Activated CD8-positive, alpha-beta memory T cell treated with anti-CD3 and anti-CD28 coated beads for 24 hours (primary cell): ENCODE measurements at places on chromosomes 4 and X.

- no peak for DNase-seq
Observed at GRCh38 chr4:76022031-76022430, 1.3 kb downstream of the CXCL10 start.

DNA sequence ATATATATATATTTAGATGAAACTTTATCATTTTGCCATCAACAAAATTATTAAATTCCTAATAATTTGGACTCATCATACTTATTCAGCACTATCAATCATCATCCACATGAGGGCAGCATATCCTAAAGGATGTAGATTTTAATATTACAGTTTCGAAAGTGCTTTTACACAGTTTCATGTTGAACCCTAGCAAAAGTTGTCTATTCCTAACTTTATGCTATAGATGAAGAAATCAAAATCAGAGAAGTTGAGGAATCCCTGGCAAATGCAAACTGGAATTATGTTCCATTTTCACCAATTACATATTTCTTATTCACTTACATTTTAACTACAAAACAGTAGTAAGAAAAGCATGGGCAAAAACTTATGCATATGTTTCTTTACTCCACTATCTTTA, 36.6 kb upstream of the UGT2A1 start:
- DNase-seq = no peak

DNA sequence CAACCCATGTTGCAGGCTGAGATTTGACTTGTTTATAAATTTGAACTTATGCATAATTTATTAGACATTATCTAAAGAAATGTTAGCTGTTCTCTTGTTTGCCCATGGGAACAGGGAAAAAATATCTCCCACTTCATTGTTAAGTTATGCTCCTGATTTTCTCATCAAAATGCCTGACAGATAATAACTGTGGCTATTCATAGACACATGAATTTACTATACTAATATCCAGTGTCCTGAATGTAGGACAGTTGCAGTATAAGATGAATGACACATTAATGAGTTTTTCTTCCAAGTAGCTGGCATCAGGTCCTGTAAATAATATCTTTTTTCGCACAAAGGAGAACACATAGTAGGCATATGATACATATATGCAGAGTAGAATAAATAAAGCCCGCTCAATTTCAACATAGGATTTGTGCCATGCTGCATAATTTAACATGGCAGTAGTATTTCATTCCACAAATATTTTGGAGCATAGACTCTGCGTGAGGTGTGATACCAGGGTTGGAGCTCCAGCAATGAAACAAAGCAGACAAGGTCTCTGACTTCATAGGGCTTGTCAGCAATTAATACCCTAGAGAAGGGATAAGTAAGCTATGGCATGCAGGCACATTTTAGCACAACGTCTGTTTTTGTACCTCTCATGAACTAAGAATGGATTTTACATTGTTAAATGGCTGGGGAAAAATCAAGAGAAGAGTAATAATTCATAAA, 40.4 kb upstream of the DDX53 start:
- DNase-seq = no peak

DNA sequence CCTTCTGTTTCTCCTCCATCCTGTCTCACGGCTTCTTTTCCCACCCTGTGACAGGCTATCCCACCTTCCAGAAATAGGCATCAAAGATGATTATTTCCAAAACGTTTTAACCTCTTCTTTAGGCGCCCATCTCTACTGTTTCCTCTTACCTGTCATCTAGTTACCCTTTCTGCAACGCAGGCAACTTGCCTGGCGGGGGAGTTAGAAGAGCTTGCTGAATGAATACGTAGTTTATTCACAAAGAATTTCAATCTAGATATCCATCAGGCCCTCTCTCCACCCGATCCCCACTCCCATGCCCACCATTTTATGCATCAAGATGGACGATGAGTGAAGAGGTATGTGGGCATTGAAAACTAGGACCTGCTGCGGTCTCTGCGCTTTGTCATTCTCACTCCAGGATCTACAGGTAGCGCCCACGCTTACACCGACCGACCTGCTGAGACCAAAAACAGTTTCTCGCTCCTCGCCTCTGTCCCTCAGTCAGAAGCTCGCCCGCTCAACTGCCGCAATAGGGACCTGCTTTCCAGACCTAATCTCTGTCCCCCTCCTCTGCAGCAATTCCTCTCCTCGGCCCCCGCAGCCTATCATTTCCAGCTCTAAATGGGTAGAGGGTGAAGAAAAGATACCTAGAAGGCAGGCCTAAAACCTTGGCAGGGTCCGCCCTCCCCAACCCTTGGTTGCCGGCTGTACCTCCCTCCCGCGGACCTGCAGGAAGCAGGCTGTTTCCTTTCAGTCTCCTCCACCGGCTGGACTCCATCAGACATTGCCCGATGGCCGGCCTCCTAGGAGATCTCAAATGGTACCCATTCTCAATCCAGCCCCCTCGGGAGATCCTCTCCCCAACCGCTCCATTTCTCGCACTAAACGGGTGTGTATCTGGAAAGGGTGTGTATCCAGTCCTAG, 624 bp downstream of the BEX5 start:
- peak; percentile 70 for DNase-seq

DNA sequence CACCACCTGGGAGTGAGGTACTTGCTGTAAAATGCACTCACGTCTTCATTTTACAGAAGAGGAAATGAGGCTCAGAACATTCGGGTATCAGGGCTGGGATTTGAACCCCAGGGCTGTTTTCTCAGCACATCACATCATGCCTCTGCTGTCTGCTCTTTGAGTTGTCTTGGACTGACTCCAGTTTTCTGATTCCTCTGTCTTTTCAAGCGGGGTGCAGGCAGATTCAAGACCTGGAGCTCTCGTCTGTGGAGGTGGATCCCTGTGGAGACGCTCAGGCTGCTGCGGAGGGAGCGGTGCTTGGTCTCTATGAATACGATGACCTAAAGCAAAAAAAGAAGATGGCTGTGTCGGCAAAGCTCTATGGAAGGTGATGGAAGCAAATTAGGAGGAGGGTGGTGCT, 6.3 kb downstream of the LAP3 start:
- no peak for DNase-seq

GRCh38 chr4:119221412-119221811, 8.9 kb downstream of the USP53 start:
- DNase-seq = no peak
